Activated naive CD8-positive, alpha-beta T cell treated with anti-CD3 and anti-CD28 coated beads for 36 hours (primary cell): ENCODE measurements at places on chromosomes 3 and 15. TPM values are rescaled to one million over a fixed set of nuclear protein-coding genes. Genes with fewer than 3 reads are reported as not detected.

DNA sequence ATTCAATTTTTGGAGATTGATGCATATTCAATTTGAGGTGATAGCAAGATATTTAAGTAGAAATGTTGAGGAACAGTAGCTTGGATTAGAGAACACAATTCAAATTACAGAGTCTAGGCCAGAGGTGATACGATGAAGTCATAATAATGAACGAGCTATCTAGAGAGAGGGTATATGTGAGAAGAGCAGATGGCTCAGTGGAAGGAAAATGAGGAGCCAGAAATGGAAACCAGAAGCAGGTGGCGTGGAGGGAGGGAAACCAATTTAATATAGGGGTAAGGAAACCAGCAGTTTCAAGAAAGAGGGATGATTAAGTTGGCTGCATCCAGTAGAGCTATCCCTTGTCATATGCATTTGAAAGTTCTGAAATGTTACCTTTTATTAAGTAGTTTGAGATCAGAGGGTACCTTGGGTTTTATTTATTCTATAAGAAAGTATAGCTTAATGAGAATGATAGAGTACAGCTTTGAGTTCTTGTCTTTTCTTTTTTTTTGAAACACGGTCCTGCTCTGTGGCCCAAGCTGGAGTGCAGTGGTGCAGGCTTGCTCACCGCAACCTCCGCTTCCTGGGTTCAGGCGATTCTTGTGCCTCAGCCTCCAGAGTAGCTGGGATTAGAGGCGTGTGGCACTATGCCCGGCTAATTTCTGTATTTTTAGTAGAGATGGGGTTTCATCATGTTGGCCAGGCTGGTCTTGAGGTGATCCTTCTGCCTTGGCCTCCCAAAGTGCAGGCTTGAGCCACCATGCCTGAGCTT, 22.1 kb downstream of the NCK1 start:
- DNase-seq = no peak

GRCh38 chr15:76503121-76503520, 166.5 kb downstream of the ISL2 start:
- no peak for DNase-seq

DNA sequence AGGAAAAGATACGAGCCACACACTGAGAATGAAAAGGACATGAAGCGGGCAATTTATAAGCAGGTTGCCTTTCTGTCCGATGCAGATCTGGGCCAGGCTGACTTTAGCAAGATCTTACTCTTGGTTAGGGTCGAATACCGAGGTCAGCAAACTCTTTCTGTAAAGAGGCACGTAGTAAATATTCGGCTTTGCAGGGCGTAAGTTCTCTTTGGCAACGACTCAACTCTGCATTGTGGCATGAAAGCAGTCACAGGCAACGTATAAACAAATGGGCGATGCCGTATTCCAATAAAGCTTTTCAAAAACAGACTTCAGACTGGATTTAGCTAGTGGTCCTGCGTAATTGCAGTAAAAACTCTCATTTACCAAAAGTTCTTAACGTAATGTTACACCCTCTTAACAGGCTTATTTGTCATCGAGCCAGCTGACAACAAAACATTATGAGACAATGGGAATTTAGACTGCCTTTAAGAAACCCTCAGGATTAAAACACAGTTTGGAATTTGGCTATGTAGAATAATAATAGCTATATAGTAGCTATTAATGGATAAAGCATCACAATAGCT, 13.1 kb upstream of the RPL35A start:
- no peak for DNase-seq

GRCh38 chr3:134885877-134886621, 91.0 kb downstream of the EPHB1 start:
- no peak for DNase-seq

DNA sequence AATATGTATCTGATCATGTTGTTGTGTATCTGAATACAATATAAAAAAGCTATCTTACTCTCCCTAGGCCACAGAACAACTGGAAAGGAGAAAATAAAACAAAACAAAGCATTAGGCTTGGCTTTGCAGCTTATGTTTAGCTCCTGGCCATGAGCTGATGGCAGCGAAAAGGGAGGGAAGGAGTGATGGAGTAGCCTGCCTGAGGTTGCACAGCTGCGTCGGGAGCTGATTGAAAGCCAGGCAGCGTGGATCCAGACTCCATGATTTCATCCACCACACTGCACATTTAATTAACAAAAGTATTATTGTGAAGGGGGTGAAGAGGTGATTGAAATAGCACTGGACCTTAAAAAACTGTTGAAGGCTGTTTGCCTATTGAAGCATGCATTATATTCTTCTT, 212.2 kb downstream of the GABRG3 start:
- no peak for DNase-seq

GRCh38 chr3:148714521-148714920, 16.8 kb downstream of the AGTR1 start:
- DNase-seq = no peak

DNA sequence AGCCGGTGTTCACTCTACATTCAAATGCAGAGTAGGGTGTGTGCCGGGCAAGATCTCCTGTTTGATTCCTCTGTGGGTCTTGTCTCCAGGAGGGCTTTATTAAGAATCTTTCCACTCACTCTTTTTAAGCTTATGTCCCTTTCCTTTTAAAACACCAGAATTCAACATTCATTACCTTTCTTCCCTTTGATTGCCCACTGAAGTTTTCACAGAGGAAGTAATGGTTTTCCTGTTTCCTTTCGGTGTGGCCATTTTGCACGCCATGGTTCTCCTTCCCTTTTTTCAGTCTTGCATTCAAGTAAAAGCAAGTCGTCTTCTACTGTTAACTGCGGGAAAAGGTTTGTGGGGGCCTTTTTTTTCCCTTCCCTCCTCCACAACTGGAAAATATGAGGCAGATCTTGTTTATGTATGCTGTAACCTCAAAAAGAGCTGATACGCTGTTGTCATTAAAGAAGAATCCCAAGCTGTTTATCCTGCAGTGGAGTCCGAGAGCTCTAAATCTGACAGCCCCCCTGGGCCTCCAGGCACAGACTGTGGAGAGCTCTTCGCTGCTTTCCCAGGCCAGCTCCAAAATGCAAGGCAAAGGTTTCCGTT, 40.5 kb downstream of the FILIP1L start:
- peak; percentile 45 for DNase-seq

GRCh38 chr3:154548341-154548740, 118.4 kb upstream of the GPR149 start:
- no peak for DNase-seq

- DNase-seq = no peak
Measured at GRCh38 chr15:42384597-42384996, 25.3 kb downstream of the CAPN3 start.

DNA sequence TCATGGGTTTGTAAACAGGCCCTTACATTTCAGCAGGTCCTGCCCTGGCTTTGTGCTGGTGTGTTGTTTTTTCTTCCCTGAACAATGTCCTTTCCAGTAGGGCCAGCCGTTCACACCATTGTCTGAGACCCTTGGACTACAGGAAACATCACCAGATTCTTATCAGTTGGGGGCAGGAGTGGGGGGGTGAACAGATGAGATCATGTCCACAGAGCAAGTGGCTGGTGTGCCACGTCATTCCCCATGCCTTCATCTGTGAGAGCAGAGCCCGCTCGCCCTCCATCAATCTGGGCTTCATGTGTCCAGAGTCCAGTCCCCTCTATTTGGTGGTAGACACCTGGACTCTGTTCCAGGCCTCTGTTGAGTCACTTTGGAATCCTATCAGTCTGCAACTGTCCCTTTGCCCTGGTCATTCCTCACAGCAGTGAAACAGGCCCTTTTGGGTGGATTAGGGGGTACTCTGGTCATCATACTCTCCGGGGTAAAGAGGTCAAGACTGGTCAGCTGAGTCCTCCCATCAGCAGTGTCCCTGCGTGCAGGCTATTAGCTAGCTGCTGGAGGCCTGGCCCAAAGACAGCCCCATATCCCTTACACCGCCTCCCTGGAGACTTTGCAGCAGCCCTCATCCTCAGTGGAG, 15.0 kb downstream of the SEMA3G start:
- no peak for DNase-seq

- DNase-seq = no peak
Measured at GRCh38 chr15:31230630-31231485, 95.8 kb upstream of the KLF13 start.

DNA sequence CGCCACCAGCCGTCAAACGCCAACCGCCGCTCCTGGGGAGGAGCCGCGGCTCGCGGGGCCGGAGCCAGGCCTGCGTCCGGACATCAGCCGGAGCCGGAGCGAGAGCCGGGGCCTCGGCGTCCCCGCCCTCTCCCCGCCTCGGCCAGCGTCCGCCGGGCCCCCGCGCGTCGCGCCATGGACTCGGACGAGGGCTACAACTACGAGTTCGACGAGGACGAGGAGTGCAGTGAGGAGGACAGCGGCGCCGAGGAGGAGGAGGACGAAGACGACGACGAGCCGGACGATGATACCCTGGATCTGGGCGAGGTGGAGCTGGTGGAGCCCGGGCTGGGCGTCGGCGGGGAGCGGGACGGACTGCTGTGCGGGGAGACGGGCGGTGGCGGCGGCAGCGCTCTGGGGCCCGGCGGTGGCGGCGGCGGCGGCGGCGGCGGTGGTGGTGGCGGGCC, 359 bp downstream of the ARIH1 start:
- DNase-seq = no peak

GRCh38 chr15:38796589-38796988, 232.0 kb upstream of the RASGRP1 start:
- no peak for DNase-seq

- DNase-seq = no peak
Measured at GRCh38 chr15:22831473-22831872, 7.0 kb upstream of the NIPA2 start.

- DNase-seq = no peak
Measured at GRCh38 chr3:159992589-159992988, 4.0 kb downstream of the IL12A start.

DNA sequence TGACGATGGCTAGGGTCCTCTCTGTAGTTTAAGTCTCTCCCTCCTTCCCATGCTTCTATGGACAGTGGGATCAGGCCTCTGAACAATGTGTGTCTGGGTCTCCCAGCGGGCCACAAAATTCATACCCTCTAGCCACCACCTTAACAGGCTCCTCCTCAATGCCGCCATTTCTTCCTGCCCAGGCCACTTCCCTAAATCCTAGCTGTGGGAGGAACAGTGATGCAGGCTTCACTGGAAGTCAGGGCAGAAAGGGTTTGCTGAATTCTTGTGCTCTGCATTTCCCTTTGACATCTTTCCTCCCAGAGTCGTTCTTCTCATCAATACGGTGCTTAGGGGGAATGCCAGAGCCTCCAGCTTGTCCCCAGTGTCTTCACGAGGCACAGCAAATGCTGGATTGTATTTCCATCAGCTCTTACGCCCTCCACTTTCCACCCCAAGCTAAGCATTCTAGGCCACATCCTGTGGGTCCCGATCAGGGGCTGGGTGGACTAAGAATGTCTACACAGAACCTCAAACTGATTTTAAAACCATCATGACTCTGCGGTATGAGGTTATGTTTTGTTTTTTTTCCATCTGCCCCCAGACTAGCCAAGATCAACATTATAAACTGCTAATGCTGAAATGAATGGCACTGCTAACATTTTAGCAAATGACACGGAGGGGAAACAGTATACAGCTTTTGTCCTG, 11.9 kb upstream of the LDHAL6B start:
- no peak for DNase-seq

DNA sequence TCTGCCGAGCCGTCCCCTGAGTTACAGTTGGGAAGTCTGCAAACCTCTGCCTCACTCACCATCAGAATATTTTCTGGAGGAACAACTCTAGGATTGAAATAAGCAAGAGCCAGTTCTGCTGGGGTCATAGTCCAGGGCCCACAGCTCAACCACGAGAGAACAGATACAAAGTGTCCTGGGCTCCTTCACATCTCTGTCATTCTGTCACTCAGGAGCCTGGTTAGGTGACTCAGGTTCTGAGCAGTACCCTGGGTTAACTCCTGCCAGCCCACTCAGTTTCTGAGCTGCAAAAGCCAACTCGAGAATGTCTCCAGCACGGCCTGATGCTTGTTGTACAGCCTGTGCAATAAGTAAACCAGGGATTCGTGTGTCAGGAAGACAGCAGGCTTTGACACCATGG, 155.7 kb downstream of the SLCO3A1 start:
- DNase-seq = peak; percentile 3

GRCh38 chr3:112807685-112808084, 39.0 kb downstream of the CD200R1L start:
- DNase-seq = no peak

DNA sequence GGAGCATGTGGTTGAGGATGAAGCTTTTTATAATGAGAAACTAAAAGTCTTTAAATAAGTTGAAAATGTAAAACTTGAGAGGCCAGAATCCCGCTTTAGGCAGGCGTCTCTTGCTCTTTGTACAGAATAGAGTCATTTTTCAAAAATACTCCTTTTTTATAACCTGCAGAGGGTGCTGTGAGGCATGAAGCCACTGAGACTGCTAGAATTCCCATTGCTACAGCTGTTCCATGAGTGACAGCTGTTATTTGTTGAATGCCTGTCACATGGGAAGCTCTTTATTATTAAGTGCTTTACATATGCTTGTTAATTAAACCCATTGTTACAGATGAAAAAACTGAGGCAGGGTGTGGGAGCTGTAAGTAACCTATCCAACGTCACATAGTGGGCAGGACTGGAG, 18.5 kb downstream of the MINAR1 start:
- DNase-seq = no peak

DNA sequence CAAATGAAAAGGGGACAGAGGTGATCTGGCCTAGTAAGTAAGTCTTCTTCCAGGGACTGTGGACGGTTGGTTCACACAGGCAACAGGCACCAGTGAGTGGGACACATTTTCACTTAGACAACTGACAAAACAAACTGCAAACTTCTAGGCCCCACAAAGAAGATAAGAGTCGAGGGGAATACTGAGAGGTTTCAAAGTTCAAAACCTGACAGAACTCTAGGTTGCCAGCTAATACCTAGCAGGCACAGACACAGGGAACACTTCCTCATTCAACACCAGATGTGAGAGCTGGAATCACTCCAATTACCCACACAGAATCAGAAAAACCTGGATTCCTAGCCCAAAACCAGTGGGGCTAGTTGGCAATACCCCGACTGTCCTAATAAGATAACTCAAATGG, 621.7 kb downstream of the ZPLD1 start:
- DNase-seq = no peak

GRCh38 chr15:80662129-80662528, 33.0 kb upstream of the ABHD17C start:
- no peak for DNase-seq

- no peak for DNase-seq
Measured at GRCh38 chr3:97197083-97197482, 382.7 kb downstream of the EPHA6 start.

DNA sequence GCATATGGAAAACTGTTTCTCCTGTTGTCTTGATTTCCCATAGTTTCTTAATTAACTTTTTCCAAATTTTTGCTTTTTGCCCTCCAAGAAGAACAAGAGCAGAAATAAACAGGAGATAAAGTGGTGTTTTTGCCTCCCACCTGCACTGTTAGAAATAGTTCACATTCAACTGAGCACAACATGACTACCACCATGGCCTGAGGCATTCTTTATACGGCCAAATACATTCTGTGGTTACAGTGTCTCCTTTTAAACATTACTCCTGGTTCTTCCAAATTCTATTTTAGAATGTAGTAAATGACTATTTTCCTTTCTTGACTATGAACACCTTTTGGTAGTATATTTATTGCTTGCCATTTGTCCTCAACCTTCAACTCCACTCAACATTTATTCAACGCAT, 98.5 kb downstream of the LARS2 start:
- no peak for DNase-seq

- no peak for DNase-seq
Measured at GRCh38 chr15:44565387-44566154, 28.6 kb downstream of the EIF3J start.

Gene KLHL25
- total RNA-seq = 3.7 TPM

Gene NR2E3
- total RNA-seq = not detected

Gene XXYLT1
- total RNA-seq = 8.8 TPM

Gene TCF12
- 59.4 TPM for total RNA-seq

Gene CADM2
- total RNA-seq = 0.40 TPM

Gene SEMA7A
- total RNA-seq = 48.8 TPM

Gene WDR93
- total RNA-seq = not detected

Gene RAB6B
- total RNA-seq = 0.08 TPM

Gene TRPM1
- total RNA-seq = not detected

Gene EPHA6
- total RNA-seq = not detected
